ENCODE measurements at places on chromosomes 1 and 21. TPM values are rescaled to one million over a fixed set of nuclear protein-coding genes. Genes with fewer than 3 reads are reported as not detected.
A peak's percentile ranks its signal among the peaks of the same experiment; 100 is the strongest.

DNA sequence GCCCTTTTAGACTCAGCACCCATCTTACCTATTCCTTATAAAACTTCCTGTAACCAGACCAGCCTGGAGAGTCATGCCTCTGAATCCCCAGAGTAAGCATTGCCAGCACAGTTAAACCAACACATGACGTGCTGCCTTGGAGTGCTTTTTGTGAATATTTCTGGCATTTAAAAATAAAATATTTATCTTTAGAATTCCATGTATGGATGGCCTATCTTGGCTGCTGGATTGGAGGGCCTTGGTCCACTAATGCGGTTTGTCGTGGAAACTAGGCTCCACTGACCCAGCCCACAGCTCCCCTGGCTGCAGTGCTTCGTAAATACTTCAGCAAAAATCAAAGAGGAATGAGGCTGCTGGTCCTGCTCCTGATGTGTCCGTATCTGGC lies 17.5 kb downstream of the MTARC1 start:
- no peaks in the 10 kb centered on the region for H3K27me3 ChIP-seq
- DNase-seq, result no peak
- H3K36me3 ChIP-seq, result no peaks in the 10 kb centered on the region
- no peaks in the 10 kb centered on the region for H3K4me1 ChIP-seq
- no peak overlapping the region for H3K4me3 ChIP-seq

GRCh38 chr1:8365661-8366362 lies 47.9 kb downstream of the SLC45A1 start:
- no peak overlapping the region for H3K4me3 ChIP-seq
- no peaks in the 10 kb centered on the region for H3K27me3 ChIP-seq
- peaks cover 66% of the 10 kb centered on the region for H3K36me3 ChIP-seq
- DNase-seq, result no peak
- H3K27ac ChIP-seq, result no peak overlapping the region
- H3K4me1 ChIP-seq, result no peaks in the 10 kb centered on the region

- H3K27me3 ChIP-seq, result no peaks in the 10 kb centered on the region
- H3K27ac ChIP-seq, result no peak overlapping the region
- DNase-seq, result no peak
- no peak overlapping the region for H3K4me3 ChIP-seq
- no peaks in the 10 kb centered on the region for H3K36me3 ChIP-seq
Measured at GRCh38 chr1:56939209-56939608, 26.6 kb downstream of the C8B start.

DNA sequence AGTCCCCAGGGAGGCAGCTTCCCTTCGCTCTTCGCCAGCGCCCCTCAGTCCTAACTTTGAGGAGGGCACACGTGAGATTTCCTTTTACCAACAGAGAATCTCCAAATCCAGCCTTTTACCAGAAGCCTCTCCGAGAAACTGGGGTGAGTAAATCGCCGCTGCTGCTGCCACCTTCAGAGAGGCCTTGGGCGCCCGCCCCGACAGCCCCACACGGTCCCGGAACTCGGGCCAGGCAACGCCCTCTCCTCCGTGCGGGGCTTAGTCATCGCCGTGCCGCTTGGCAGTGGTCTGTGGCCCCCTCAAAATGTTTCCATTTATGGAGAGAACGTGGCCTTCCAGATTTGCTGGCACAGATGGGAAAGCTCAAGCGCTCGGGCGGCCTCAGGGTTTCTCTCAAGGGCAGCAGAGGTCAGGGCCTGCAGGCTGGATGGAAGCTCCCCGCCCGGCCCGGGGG lies 41.4 kb upstream of the COL6A2 start:
- H3K27ac ChIP-seq, result no peak overlapping the region
- peaks cover 72% of the 10 kb centered on the region for H3K27me3 ChIP-seq
- DNase-seq, result no peak
- no peaks in the 10 kb centered on the region for H3K36me3 ChIP-seq

DNA sequence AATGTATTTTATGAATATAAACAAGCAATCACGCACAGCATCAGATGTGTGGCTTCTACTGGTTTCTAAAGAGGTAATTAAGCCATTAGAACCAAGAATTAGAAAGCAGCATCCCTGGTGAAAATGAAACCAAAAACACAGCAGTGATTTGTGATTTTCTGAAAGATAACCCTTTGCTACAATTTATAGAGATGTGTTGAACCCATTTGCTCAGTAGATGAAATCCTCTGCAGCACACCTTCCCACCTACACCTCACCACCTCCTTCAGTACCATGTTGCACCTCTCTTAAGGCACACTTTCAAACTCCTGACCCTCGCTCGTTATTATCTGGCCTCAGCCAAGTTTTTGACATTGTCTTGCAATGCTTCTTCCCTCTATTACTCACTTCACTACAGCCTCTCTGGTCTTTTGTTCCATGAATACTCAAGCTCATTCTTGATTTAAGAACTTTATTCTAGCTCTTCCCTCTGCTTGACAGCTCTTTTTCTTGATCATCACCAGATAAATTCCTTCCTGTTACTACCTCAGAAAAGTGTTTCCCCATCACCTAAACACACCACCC lies 38.6 kb downstream of the NSL1 start:
- peaks cover 21% of the 10 kb centered on the region for H3K4me1 ChIP-seq
- peak overlapping the region; percentile 23 for H3K4me3 ChIP-seq
- no peak for DNase-seq
- peaks cover 3% of the 10 kb centered on the region for H3K36me3 ChIP-seq
- H3K27me3 ChIP-seq, result no peaks in the 10 kb centered on the region

DNA sequence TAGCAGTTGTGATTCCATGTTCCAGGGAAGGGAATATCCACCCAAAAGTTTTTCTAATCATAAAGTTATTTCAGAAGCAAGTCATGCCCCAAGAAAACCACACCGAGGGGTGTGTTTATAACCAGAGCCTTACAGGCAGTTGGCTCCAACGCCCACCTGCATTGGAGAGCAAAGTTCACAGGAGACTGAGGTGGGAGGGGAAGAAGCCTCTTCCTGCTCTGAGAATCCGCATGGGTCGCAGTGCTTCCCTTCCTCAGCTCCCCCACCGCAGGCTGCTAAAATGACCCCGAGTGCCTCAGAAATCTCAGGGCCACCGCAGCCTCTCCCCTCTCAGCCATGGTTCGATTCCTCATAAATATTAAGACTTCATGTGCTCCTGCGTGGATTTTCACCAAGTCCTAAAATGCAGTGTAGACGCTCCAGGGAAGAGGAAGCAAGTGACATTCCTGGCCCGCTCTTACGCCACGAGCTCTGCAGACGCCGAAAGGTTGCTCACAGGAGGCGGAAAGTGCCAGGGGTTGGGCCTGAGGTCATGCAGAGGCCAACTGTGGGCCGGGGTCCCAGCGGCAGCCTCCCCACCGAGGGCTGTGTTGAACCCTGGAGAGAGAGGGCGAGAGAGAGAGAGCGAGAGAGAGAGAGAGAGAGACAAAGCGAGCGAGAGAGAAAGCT lies 13.4 kb upstream of the SPSB1 start:
- no peak overlapping the region for H3K4me3 ChIP-seq
- no peaks in the 10 kb centered on the region for H3K27me3 ChIP-seq
- H3K4me1 ChIP-seq, result peaks cover 68% of the 10 kb centered on the region
- no peak for DNase-seq
- no peaks in the 10 kb centered on the region for H3K36me3 ChIP-seq
- H3K27ac ChIP-seq, result no peak overlapping the region

DNA sequence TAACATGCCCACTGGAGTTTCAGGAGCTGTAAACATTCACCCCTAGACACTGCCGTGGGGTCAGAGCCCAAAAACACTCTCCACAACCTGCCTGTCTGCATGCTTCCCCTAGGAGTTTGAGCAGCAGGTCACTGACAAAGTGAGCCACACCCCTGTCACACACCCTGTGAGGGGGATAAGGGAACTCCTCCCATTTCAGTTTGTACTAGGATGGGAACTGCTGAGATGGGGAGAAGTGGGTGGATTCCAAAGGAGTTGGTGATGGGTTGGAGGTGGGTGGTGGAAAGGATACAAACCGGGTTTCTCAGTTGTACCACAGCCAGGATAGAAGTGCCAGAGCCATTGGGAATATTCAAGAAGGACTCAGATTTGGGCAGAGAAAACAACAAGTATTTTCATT lies 140.2 kb downstream of the MIS18A start:
- H3K27me3 ChIP-seq, result peaks cover 23% of the 10 kb centered on the region
- DNase-seq, result no peak
- no peak overlapping the region for H3K27ac ChIP-seq
- no peaks in the 10 kb centered on the region for H3K36me3 ChIP-seq

- H3K4me3 ChIP-seq, result no peak overlapping the region
- H3K27me3 ChIP-seq, result peaks cover 2% of the 10 kb centered on the region
- no peaks in the 10 kb centered on the region for H3K36me3 ChIP-seq
- no peaks in the 10 kb centered on the region for H3K4me1 ChIP-seq
- no peak overlapping the region for H3K27ac ChIP-seq
Measured at GRCh38 chr1:228669242-228669585, 66.1 kb upstream of the RHOU start.

- no peak overlapping the region for H3K4me3 ChIP-seq
- no peaks in the 10 kb centered on the region for H3K27me3 ChIP-seq
- DNase-seq, result no peak
Measured at GRCh38 chr1:12666141-12666735, 22.4 kb downstream of the AADACL4 start.

- no peak overlapping the region for H3K27ac ChIP-seq
- H3K4me3 ChIP-seq, result no peak overlapping the region
- H3K27me3 ChIP-seq, result no peaks in the 10 kb centered on the region
- no peaks in the 10 kb centered on the region for H3K36me3 ChIP-seq
- H3K4me1 ChIP-seq, result no peaks in the 10 kb centered on the region
- DNase-seq, result no peak
Measured at GRCh38 chr1:217590598-217590997, 40.3 kb downstream of the GPATCH2 start.

DNA sequence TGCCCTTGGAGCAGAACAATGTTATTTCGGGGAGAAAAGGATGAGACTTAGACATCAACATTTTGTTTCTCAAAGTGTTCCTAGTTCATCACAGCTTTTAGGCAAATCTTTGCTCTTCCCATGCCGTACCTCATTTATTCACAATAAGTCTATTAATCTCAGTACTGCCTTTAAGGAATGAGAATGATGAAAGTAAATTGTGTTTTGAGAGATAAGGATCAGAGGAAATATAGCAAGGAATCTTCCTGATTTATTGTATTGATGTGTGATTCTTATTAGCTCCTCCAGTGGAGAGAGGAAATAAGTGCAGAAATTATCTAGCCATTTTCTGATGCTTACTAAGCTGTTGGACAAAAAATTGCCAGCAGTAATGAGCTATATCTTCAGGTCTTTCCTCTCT lies 2.0 kb downstream of the POLR3C start:
- peaks cover 14% of the 10 kb centered on the region for H3K4me1 ChIP-seq
- no peak overlapping the region for H3K27ac ChIP-seq
- no peak for DNase-seq
- no peak overlapping the region for H3K4me3 ChIP-seq

DNA sequence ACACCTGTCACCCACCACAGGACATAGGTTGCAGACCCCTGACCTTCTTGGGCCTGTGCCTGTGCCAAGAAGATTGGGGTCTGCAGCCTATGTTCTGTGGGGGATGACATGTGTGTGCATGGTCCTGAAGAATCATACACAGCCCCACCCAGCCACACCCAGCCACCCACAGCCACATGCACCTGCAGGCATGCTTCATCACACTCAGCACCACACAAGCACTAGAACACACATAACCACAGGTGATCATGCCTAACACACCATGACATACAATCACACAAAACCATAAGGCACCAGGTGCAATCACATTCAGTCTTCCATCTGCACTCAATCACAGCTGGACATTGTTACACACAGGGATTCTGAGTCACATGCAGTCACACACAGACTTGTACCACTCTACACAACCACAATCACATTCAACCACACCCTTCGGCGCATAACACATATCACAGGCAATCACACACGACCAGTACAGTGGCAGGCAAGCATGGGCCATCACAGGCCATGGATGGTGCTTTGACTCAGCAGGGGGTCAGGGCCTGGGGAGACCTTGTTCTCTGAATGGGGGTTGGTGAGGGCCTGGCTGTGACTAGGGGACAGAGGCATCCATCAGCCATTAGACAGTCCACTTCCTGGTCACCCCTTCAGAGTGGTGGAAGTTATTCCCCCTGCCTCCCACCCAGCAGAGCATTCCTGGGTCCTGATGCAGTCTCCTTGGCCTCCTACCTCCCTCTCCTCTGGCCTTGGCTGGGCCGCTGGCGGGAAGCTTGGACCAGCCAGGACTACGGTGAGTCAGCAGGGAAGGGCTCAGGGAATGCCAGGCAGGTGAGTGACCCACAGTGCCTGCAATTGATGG lies 44.3 kb upstream of the EPS8L3 start:
- H3K36me3 ChIP-seq, result no peaks in the 10 kb centered on the region
- DNase-seq, result no peak
- H3K4me3 ChIP-seq, result no peak overlapping the region
- no peak overlapping the region for H3K27ac ChIP-seq
- H3K4me1 ChIP-seq, result peaks cover 13% of the 10 kb centered on the region
- H3K27me3 ChIP-seq, result no peaks in the 10 kb centered on the region

- no peaks in the 10 kb centered on the region for H3K36me3 ChIP-seq
- H3K4me3 ChIP-seq, result no peak overlapping the region
- H3K4me1 ChIP-seq, result no peaks in the 10 kb centered on the region
Measured at GRCh38 chr1:96515430-96515829, 206.2 kb upstream of the PTBP2 start.

- no peaks in the 10 kb centered on the region for H3K27me3 ChIP-seq
- H3K4me1 ChIP-seq, result peaks cover 16% of the 10 kb centered on the region
- no peaks in the 10 kb centered on the region for H3K36me3 ChIP-seq
- no peak for DNase-seq
- H3K27ac ChIP-seq, result no peak overlapping the region
Measured at GRCh38 chr1:41813226-41813625, 105.5 kb downstream of the HIVEP3 start.

DNA sequence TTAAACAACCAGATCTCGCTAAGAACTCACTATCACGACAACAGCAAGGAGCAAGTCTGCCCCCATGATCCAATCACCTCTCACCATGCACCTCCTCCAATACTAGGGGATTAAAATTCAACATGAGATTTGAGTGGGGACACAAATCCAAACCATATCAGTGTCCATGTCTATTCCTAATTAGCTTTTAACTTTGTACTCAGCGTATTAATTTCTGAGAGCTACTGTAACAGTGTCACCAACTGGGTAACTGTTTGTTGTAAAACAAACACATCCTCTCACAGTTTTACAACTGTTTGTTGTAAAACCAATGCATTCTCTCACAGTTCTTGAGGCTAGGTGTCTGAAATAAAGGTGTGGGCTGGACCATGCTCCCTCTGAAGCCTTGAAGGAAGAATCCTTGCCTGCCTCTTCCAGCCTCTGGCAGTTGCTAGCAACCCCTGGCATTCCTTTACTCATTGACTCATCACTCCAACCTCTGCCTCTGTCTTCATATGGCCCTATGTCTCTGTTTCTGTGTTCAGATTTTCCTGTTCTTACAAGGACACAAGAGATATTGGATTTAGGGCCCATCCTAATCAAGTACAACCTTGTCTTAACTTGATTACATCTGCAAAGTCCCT lies 121.2 kb downstream of the LTN1 start:
- no peaks in the 10 kb centered on the region for H3K27me3 ChIP-seq
- DNase-seq, result no peak
- no peaks in the 10 kb centered on the region for H3K4me1 ChIP-seq
- H3K27ac ChIP-seq, result no peak overlapping the region
- H3K36me3 ChIP-seq, result peaks cover 36% of the 10 kb centered on the region

The TEDDM1 gene
- not detected for total RNA-seq

The CD1C gene
- total RNA-seq, result 0.50 TPM

All from T-cell (primary cell).